KG1 (cell line): ENCODE measurements at places on chromosomes 16 and 17.

GRCh38 chr16:21163576-21163975 lies 5.1 kb downstream of the LDAF1 start:
- no peak for DNase-seq

DNA sequence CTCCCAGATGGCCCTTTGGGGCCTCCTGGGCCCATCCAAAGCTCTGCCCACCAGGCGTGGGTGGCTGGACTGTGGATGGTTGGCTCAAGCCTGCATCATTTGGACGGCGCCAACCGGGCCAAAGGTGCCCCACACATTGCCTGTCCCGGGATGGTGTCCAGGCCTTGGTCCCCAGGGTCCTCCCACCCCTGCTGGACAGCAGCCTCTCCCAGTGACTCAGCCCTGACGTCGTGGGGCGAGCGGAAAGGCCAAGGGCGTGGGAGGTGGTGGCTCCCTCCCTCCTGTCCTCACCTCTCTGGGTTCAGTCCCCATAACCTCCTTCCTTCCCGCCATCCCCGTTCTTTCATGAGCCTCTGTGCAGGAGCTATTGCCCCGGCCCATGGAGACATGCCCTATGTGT lies 42.1 kb upstream of the DLX4 start:
- DNase-seq: no peak

DNA sequence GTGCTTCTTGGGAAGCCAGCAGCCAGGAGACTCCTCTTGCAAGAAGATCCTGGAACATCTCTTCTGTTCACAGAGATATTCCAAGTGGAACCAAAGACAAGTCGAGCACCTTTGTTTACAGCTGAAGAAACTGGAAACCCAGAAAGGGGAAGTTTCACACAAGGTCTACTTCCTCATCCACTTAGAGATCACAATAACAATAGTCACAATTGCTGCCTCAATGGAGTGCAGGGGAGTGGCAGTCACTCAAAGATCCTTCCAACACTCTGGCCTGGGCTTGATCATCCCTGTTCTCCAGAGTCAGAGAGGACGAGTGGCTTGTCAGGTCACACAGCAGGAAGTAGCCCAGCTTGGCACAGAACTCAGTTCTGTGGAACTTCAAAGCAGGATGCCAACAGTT lies 46.9 kb upstream of the SIAH1 start:
- DNase-seq: peak; percentile 37

- no peak for DNase-seq
These were observed 21.1 kb upstream of the KCNG4 start for GRCh38 chr16:84260766-84261554.

DNA sequence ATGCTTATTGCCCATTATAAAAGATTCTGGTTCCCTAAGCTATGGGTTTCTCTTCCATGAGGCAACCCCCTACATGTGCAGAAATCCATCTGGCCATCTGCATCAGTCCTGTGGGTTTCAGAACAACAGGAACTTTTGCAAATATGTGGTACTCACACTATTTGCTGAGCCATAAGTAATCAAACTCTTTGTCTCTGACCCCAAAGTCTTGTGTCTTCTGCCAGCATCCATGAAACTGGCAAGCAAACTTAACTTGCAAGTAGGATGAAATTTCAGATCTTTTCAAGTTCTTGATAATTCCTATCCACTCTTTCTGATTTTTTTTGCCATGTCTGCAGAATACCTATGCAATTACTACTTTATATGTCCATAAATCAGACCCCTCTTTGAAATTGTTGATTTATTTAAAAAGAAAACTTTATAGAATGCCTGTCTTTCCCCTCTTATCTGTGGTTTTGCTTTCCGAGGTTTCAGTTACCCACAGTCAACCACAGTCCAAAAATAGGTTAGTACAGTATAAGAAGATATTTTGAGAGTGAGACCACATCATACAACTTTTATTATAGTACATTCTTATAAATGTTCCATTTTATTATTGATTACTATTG lies 158.4 kb upstream of the IRX3 start:
- peak; percentile 1 for DNase-seq

DNA sequence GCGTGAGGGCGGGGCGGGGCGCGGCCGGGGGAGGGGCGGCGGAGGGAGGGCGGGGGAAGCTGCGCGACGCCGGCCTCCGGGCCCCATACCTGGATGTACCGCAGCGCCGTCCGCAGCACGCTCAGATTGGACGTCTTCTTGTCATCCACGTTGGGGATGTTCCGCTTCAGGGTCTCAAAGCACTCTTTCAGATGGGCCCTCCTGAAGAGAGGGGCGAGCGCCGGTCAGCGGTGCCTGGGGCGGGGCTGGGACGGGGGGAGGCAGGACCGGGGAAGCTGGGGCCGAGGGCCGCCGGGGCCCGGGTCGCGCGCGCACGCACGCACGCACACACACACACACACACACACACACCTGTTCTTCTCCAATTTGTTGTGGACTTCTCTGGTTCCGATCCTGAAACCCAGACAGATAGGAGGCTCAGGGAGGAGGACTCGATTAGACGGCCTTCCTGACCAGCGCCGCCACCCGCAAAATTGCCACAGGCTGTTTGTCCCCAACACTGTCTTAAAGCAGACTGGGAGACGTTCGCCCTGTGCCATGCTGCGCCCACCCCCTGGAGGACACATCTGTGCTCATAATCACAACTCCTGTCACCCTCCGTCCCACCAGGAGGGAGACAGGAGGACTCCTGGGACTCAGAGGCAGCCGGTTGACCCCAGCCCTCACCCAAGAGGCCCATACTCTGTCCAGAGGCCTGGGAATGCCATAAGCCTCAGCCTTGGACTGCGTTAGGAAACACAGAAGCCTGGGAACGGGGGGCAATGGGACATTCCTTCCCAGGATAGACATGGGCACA lies 6.7 kb downstream of the MNT start:
- no peak for DNase-seq

- DNase-seq: no peak
These were observed 7.8 kb downstream of the WDR81 start for GRCh38 chr17:1732241-1732832.

GRCh38 chr17:62649570-62649969 lies 22.1 kb downstream of the MRC2 start:
- DNase-seq: no peak

DNA sequence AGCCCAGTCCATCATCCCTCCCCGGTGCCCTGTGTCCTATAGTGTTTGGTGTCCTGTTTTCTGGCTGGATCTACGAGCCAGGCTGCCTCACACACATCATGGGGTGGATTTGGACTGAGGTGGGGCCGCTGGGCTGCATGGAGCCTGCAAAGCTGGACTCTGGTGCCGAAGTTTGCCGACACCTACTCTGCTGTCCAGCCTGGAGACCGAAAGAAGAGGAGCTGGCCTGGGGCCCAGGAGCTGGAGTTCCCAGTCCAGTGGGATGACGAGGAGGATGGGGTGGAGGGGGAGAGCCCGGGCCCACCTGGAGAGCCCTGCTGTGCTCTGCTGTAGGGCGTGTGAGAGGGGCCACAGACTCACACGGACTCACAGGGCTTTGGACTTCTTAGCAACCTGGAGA lies 40.3 kb upstream of the ENPP7 start:
- no peak for DNase-seq

- no peak for DNase-seq
These were observed 209.3 kb downstream of the CHD9NB start for GRCh38 chr16:52843381-52843780.

GRCh38 chr16:6284731-6285130 lies 1047.9 kb upstream of the RBFOX1 start:
- DNase-seq: no peak

GRCh38 chr16:56938664-56939513 lies 6.9 kb downstream of the HERPUD1 start:
- no peak for DNase-seq

DNA sequence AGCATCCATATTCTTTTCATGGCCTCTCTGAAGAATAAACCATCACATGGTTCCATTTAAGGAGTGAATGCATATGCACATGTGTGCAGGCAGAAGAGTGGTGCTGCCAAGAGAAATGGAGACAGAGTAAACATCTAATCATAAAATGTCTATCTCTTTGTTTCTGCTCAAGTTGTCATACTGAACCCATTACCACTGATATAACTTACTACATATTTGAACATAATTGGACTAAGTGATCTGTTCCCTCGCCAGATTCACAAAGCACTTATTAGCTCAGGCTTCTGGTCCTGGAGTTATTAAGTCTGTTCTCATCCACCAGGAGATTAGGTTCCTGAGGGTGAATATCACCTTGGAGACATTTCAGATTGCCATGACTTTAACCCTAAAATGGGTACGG lies 72.3 kb upstream of the XYLT1 start:
- DNase-seq: no peak

DNA sequence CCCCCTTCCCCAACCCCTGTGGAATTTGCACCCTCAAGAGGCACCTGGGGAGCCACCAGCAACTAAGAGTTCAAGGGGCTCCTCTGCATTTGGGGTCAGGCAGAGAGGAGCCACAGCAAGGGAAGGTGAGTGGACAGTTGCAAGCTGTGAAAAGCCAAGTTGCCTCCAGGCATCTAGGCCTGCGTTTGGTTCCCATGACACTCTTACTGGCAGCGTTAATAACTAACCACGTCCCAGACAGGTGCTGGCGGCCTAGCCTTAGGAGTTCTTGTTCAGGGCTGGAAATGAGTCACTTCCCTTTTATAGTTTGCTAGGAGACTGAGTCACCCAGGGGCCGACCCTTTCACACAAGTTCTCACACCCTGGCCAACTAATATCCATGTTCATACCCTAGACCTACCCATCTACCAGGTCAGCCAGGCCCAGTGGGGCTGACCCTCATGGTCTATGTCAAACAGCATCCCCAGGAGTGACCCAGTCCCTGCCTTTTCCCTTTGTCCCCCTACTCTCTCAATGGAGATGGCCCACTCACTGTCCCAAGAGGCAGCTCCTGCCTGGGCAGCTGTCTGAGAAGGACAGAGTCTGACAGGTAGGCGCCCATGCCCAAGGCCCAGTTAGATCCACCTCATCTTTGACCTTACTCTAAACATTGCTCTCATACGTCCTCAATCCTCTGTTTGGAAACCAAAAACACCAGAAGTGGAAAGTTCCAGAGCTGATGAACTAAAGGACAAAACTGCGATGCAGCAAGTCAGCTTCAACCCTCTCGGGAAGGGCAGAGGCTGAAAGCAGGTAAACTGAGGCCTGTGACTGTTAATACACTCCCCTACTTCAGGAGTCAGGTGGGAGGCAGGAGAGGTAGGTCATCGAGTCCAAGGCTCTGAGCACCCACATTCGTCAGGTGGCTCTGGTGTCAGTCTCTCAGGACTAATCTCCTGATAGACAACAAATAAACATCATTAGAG lies 300.6 kb downstream of the SOX9 start:
- peak; percentile 15 for DNase-seq

GRCh38 chr17:68290955-68291835 lies at the start of the genes ARSG and SLC16A6:
ARSG (plus strand) TSS chr17:68291495; CDS start chr17:68307494, 15,999 bp downstream.
SLC16A6 (minus strand) TSS chr17:68291127; CDS start chr17:68278320, 12,807 bp downstream.
- DNase-seq: peak; percentile 66

DNA sequence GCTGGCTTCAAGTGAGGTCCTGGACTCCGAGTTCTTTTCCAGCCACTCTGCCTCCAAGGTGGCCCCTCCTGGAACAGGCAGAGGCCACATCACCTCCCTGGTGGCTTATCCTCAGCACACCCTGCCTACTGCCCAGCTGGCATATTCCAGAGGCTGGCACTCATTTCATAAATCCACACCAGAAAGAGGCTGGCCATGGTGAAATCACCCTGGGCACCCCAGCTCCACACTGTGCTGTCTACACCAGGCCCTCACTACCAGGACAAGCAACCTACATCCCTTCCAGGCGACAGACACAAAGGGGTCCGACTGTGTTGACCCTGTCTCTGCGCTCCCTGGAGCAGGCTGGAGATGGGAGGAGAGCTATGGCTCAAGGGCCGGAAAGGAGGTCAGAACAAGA lies 100.2 kb downstream of the C16orf78 start:
- DNase-seq: no peak

DNA sequence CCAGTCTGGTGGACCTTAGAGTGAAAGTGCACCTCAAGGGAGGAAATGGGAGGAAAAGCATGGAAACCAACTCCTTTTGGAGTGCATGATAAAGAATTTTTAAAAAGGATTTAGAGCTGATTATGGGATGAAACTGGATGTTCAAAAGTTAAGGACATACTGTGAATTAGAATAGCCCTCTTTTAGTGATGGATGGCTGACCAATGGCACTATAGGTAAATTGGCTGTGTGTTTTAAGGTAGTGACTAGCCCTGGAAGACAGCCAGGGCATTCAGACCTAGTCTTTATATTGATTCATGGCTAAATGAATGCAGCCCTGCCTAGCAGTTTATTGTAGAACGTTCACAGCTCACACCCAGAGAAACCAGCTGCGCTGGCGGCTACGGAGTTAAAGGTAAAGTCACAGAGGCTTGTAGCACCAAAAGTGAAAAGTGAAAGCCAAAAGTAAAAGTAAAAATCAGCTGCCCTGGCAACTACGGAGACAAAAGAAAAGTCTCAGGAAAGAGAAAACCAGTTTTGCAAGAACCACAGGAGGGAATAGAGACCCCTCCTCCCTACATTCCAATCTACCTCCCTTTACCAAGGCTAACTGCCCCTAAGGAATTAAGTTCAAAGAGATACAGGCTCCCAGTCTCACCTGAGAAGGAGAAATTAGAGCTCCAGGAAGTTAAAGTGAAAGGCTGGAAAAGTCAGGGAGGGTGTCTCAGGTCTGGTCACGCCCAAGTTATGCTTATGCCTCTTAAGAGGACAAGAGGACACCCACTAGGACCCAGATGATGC lies 21.8 kb downstream of the ACSM1 start:
- no peak for DNase-seq

DNA sequence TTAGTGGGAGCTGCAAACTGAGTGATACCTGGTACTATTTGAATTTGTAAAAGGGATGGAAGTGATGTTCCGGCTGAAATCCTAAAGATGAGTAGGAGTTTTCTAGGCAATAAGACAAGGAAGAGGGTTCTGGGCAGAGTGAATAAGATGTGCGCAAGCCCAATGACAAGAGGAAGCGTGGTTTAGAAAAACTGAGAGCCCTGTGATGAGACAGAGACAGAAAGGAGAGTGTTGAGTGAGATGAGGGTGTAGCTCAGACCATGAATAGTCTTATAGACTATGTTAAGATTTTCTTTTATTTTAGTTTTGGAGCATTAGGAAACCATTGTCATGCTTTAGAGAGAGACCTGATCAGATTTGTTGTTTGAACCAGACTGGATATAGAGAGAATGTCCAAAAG lies 50.2 kb downstream of the COX10 start:
- DNase-seq: no peak

GRCh38 chr17:79047923-79048825 lies 24.2 kb downstream of the C1QTNF1 start:
- DNase-seq: no peak

DNA sequence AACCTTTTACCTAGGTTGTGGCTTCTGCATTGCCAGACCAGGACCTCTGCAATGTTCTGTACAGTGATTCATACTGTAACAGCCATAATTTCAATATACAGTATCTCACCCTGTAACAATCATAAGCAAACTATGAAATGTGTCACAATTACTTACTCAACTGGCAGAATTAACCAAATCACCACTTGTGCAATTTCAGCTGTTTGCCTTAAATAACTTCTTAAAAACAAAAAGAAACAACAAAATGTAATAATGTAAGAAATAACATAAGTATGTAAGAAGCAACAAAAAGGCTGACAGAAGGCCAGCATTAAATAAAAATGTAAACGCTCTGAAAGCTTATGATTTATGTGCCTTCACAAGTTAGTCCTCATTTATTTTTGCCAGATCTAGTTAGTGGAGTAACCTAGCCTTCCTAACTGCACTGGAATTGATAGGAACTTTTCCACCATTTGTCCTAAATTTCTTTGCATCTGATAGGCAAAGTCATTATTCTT lies 96.9 kb downstream of the SKAP1 start:
- no peak for DNase-seq

- DNase-seq: no peak
These were observed 12.4 kb downstream of the COIL start for GRCh38 chr17:56948491-56948890.
